ENCODE measurements at places on chromosomes 5 and 9. TPM values are rescaled to one million over a fixed set of nuclear protein-coding genes. Genes with fewer than 3 reads are reported as not detected.

CCDC180 gene
- total RNA-seq, result 0.38 TPM

NUTM2F gene
- not detected for total RNA-seq

SPATA31D4 gene
- not detected for total RNA-seq

SV2C gene
- under 0.01 TPM for total RNA-seq

GGTA1 gene
- not detected for total RNA-seq

FCHSD1 gene
- 18.6 TPM for total RNA-seq

IL31RA gene
- total RNA-seq, result under 0.01 TPM

DNM1 gene
- total RNA-seq, result 3.1 TPM

SLC22A4 gene
- 2.3 TPM for total RNA-seq

PTGES gene
- total RNA-seq, result 9.0 TPM

LRRC19 gene
- not detected for total RNA-seq

SMIM27 gene
- 7.0 TPM for total RNA-seq

SCGB3A2 gene
- total RNA-seq, result not detected

HTR1A gene
- total RNA-seq, result not detected

NCS1 gene
- total RNA-seq, result 59.8 TPM

RACK1 gene
- 3,272 TPM for total RNA-seq

SYNPO gene
- total RNA-seq, result 7.3 TPM

LYRM7 gene
- 8.8 TPM for total RNA-seq

SMC2 gene
- total RNA-seq, result 22.8 TPM

RASGEF1C gene
- total RNA-seq, result not detected

SLC36A3 gene
- total RNA-seq, result not detected

FOXD1 gene
- 6.5 TPM for total RNA-seq

All from regular cardiac myocyte (primary cell).